ENCODE measurements at places on chromosomes 5 and 9.

DNA sequence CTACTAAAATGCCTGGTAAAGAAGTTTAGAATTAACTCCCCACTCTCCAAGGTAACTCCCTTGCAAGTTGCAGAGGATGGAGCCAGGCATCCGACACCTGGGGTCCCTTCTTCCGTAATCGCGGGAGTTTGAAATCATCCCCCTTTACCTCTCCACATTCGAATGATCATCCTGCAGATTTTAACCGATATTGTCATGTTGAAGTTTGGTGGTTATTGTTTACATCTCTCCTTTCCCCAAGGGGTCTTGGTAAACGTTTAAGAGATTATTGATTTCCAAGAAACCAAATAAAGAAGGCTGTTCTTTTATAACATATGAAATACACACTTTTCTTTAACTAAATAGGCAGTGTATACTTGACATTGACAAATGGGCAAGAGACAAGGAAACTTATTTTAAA lies 26.7 kb downstream of the NR2F1 start:
- DNase-seq = no peak

DNA sequence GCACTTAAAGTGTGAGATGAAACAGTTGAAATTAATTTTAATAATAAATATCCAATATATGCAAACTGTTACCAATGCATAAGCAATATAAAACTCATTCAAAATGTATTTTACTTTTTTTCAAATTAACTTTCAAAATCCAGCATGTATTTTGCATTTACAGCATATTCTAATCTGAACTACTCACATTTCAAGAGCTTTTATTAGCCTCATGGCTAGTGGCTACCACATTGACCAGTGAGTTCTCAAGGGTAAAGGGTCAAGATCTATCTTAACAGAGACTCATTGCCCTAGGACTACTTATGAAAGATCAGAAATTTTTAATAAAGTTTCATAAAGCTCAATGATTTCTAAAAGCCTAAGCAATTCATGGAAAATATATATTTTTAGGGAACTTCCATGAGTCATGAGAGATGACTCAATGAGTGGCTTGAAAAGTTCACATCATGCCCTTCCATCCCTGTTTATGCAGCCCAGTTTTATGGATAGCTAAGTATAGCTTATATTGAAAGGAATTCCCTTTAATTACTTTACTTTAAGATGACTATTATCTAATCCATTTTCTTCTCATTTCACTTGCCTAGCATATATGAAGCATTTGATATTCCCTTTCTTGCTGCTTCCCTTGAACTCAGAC lies 608.6 kb downstream of the SLCO4C1 start:
- no peak for DNase-seq

DNA sequence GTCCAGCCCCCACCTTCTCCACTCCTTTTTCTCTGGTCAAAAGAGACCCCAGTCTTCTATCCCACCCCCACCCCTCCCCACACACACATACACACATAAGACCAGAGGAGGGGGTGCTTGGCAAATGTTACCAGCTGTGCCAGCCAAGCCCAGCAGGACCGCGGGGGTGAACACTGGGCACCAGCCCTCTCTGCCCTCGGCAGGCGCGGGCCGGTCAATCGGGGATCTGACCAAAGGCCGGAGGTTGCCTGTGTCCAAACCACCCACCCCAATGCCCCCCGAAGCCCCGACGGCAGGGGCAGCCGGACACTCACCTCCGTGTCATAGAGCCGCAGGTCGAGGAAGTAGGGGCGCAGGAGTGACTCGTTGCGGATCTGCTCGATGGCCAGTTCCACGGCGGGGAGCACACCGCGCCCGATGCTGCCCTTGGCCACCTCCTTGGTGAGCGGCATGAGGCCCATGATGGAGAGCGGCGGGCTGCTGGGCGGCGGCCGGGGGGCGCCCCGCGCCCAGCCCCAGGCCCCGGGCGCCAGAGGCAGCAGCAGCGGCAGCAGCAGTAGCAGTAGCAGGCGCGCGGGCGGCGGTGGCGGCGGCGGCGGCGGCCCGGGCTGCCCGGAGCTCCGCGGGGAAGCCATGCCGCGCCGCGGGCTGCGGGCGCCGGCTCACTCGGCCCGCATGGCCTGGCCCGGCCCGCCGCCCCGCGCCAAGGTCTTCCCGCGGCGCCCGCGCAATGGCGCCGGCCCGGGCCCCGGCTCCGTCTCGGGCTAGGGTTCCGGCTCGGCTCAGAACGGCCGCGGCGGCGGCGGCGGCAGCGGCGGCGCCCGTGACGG lies 417 bp downstream of the GABBR2 start:
- no peak for DNase-seq

GRCh38 chr9:87263291-87263690 lies 234.4 kb upstream of the DAPK1 start:
- DNase-seq = no peak

GRCh38 chr9:82164159-82164558 lies 175.6 kb downstream of the SPATA31D1 start:
- no peak for DNase-seq

DNA sequence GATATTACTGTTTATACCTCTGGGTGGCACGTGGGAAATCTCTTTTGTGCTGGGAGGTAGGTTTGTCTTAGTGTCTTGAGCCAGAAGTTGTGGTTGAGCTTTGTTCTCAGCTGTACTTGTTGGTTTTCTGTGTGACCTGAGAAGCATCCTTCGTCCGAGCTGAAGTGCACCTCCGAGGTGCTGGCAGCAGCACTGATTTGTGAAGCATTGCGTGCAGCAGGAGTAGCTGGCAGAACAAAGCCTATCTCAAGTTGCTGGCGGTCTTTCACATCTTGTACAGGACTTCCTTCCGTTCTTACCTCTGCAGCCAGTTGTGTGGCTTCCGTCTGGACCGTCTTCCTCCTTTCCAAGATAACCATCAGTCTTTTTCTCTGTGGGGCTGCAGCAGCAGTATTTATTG lies 4.3 kb downstream of the PRRC2B start:
- DNase-seq = no peak

DNA sequence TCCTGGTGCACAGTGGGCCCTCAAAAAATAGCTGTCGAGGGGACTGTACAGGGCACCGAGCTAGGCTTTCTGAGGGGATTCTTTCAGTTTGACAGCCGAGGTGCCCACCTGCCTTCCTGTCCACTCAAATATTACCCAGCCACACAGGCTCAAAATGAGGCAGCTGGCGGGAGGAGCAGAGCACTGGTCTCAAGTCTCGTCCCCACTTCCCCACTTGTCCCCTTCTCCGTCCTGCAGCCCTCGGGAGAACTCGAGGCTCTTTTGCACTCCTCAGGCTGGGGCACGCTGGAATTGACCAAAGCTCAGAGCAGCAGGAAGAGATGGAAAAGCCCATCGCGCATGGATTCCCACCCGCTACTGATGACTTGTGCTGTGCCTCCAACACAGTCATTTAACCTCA lies 185.2 kb downstream of the HSPA4 start:
- DNase-seq = no peak

- no peak for DNase-seq
These were observed 13.7 kb upstream of the STOM start for GRCh38 chr9:121383715-121384114.

DNA sequence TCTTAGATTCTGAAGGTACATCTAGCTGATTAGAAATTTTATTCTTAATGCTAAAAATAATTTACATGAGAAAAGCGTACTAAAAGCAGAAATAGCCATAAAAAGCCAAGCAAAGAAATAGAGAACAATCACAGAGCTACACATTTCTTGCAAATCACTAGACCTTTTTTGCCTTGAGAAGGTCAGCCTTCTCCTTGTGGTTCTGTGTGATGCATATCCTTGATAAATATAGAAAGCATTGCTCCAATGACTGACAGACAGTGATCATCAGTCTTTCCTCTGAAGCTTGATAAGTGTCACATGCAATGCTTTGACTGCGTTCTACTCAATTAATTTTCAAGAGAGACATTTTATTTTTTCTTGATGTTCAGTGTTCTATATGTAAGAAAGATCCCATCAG lies 226.9 kb downstream of the CEMIP2 start:
- DNase-seq = no peak

- no peak for DNase-seq
These were observed 15.7 kb downstream of the TTC23L start for GRCh38 chr5:34854459-34855174.
